Breast epithelium (tissue), 4 donors: ENCODE measurements at places on chromosomes 7 and 10. TPM values are rescaled to one million over a fixed set of nuclear protein-coding genes. Genes with fewer than 3 reads are reported as not detected.

DNA sequence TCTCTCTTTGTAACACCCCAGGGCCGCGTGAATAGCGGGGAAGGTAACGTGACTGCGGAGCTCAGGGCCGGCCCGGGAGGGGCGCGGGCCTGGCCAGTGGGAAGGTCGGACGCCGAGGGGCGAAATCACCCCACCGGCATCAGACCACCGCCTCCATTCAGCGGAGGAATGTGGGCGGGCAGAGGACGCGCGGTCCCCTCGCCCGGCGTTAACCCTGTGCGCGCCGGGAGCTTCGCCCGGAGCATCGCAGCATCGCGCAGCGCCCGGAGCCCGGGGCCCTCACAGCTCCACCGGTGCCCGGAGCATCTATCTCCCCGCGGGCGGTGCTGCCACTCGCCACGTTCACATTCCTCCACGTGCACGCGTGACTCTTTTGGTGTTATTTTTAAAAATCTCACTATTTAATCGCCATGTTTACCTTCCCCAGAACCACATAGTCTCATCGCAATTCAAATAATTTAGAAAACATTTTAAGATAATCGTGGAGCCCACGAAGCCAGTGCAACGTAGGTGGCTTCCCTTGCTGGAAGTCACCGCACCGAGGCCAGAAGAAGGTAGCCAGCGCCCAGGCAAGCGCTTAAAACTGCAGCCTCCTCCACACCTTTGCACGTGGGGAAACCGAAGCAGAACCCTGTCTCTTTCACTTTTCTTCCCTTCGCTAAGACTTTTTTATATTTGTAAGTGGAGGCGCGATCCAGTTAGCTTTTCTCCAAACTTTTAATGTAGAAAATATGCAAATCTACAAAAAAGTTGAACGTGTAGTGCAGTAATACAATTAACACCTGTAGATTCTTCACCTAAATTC, 21.8 kb downstream of the FGFBP3 start:
- peak overlapping the region; percentile 56 for H3K4me3 ChIP-seq
- no peaks in the 10 kb centered on the region for H3K27me3 ChIP-seq
- DNase-seq: no peak
- H3K36me3 ChIP-seq: no peaks in the 10 kb centered on the region
- peak overlapping the region; percentile 26 for H3K27ac ChIP-seq

DNA sequence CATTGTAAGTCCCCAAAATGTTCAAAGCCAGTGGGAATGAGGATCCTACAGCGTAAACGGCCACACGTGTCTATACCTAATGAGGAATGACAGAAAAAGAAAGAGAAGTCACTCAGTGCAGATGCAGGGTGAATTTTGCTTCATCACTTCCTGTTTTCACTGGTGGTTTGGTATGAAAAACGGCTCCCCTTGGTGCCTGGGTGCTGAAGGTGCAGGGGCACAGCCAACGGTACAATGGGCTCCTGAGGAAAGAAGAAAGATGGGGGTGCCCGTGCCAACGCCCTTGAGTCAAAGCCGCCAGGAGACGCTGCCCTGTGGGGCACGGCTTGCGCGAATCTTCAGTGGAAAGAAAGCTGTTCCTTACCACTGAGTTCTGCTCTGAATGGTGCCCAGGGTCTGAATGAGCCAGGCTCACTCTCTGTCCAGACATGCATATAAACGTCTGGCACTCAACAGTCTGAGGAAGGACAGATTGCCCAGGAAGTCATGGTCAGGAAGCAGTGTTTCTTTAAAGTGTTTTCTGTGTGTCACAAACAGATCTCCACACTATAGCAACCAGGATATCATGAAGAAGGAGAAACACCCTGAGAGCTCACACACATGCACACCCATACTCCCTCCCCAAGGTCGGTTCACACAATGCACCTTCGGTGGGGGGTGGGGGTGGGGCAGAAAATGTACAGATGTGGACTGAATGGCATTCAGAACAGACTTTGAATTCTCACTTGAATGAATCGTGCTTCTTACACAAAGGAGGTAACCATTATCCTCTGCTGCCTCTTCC, 105.8 kb downstream of the ELMO1 start:
- peak overlapping the region; percentile 20 for H3K4me3 ChIP-seq
- no peaks in the 10 kb centered on the region for H3K36me3 ChIP-seq
- H3K4me1 ChIP-seq: no peaks in the 10 kb centered on the region
- H3K27me3 ChIP-seq: no peaks in the 10 kb centered on the region
- H3K27ac ChIP-seq: peak overlapping the region; percentile 20

UCN3 gene
- total RNA-seq: not detected

DNA sequence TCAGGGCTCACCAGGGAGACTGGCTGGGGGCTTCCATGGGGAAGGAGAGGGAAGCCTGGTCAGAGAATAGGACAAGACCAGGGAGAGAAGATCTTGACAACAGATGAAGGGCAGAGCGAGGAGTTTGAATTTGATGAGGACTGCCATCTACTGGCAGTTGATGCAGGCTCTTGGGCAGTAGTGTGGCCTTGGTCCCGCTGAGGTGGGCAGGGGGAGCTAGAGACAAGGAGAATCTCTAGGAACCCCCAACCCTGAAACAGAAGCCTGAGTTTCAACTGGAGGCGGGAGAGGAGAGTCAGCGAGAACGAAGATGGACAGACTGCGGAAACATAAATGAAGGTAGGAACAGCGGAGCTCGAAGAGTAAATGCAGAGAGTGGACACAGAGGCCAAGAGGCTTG, 81.0 kb downstream of the PPP1R3C start:
- H3K4me1 ChIP-seq: no peaks in the 10 kb centered on the region
- no peaks in the 10 kb centered on the region for H3K27me3 ChIP-seq
- no peak for DNase-seq
- H3K36me3 ChIP-seq: no peaks in the 10 kb centered on the region
- no peak overlapping the region for H3K4me3 ChIP-seq

DNA sequence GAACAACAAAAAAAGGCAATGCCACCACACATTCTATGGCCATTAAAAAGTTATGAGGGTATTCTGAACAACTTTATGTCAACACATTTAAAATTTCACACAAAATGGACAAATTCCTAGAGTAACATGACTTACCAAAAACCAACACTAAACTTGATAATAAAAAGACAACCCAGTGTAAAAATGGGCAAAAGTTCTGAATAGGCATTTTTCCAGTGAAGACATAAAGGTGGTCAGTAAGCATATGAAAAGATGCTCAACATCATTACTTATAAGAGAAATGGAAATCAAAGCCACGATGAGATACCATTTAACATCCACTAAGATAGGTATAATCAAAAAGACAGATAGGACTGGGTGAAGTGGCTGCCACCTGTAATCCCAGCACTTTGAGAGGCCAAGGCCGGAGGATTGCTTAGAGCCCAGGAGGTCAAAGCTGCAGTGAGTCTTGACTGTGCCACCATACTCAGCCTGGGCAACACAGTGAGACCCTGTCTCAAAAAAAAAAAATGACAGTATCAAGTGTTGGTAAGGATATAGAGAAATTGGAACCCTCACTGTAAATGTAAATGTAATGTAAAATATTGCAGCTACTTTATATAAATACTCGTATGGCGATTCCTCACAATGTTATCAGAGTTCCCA, 71.1 kb upstream of the OIT3 start:
- no peak for DNase-seq
- no peak overlapping the region for H3K27ac ChIP-seq
- no peaks in the 10 kb centered on the region for H3K27me3 ChIP-seq
- H3K36me3 ChIP-seq: no peaks in the 10 kb centered on the region
